ENCODE measurements at places on chromosomes 12 and 14.
A peak's percentile ranks its signal among the peaks of the same experiment; 100 is the strongest.

GRCh38 chr12:95411057-95411456, 62.9 kb upstream of the METAP2 start:
- DNase-seq, result no peak

DNA sequence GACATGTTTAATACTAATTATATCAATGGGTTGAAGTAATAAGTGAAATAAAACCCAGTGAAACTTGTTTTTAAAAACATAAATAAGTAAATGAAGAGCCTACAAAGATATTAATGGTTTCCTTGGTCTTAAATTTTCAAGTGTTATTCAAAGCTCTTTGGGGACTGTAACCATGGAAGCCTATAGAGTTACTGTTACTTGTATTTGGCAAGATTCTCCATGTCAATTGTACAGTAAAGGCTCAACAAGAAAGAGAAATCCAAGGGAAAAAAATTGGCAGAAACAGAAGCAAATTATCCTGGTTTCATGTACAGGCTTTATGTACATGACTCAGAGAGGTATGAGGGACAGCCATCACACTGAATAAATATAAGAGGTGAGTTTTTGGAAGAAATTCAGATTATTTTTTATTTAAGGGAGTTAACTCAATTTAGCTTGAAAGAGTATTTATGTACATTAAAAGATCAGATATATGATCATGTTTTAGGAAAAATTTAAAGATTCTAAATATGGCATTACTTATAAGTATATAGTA, 151.1 kb upstream of the HMGA2 start:
- no peak for DNase-seq

GRCh38 chr14:86739761-86740160, 1209.8 kb downstream of the FLRT2 start:
- DNase-seq, result peak; percentile 1

DNA sequence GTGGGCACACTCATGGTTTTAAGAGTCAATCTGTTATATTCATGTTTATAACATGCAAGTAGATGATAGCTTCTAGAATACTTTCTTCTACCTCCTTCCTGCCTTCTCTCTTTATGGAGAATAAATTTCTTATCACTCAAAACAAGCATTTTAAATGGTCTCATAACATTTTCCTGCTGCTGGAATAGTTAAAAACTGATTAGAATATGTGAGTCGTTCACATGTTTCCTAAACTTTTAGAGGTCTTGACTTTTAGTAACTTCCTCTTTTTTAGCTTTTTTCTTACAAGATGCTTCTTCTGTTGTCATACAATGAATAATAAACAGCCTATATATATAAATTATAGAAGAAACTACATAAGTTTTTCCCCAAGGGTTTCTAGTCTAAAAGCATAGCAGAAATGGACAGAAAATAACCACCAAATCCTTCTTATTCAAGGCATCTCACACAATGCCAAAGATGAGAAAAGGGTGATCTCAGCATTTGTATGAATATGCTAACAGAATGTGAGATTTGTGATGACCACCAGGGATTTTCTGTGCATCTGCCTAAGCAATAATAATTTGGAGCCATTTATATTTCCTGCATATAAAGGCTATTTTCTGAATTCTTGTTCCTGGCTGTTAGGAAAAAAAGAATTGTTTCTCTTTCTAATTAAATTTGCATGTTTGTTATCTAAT, 127.8 kb downstream of the DAAM1 start:
- no peak for DNase-seq

DNA sequence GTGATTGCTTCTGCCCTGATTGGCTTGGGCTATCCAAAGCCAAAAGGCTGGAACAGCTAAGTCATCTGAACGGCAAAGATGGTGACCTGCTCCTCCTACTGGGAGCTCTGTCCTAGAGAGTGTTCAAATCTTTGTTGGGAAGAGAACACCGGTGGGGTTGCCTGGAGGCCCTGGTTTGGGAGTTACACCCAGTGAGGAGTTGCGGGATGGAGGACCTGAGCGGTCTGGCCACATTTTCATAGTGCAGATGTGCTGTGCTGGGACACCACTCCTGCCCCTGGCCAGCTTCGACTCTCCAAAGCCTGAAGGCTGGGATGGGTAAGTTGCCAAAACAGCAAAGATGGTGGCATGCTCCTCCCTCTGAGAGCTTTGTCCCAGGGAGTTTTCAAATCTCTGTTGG, 795.4 kb downstream of the TRHDE start:
- DNase-seq, result no peak

GRCh38 chr12:10368206-10369171, 21.4 kb downstream of the KLRK1 start:
- no peak for DNase-seq

All from RWPE1 (cell line).